Spinal cord (tissue), 10 donors: ENCODE measurements at places on chromosomes 7 and 10. TPM values are rescaled to one million over a fixed set of nuclear protein-coding genes. Genes with fewer than 3 reads are reported as not detected.

GRCh38 chr7:35430547-35431153, 176.8 kb upstream of the TBX20 start:
- DNase-seq = no peak
- no peak overlapping the region for H3K4me3 ChIP-seq
- no peak overlapping the region for H3K27ac ChIP-seq
- H3K27me3 ChIP-seq = no peaks in the 10 kb centered on the region
- H3K4me1 ChIP-seq = no peaks in the 10 kb centered on the region

DDX50 gene
- total RNA-seq = 45.1 TPM

PITX3 gene
- total RNA-seq = not detected

ZNF503 gene
- total RNA-seq = 6.4 TPM

DNA sequence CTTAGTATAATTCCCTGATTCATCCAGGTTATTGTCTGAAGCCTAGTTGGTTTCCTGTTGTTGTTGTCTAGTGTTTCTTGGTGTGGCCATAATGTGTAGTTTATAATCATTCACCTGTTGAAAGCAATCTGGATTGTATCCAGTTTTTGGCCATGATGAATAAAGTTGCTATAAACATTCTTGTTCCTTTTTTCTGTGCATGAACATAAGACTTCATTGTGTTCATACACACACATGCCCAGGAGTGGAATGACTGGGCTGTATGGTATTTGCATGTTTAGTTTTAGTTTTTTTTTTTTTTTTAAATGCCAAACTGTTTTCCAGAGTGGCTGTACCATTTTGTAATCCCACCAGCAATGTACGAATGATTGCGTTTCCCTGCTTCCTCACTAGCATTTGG, 349.8 kb downstream of the SDK1 start:
- no peak for DNase-seq
- no peaks in the 10 kb centered on the region for H3K36me3 ChIP-seq
- H3K27me3 ChIP-seq = no peaks in the 10 kb centered on the region
- H3K4me3 ChIP-seq = no peak overlapping the region
- H3K4me1 ChIP-seq = no peaks in the 10 kb centered on the region

GRCh38 chr7:38127216-38128207, 50.5 kb upstream of the STARD3NL start:
- H3K4me3 ChIP-seq = no peak overlapping the region
- no peaks in the 10 kb centered on the region for H3K4me1 ChIP-seq
- H3K27ac ChIP-seq = no peak overlapping the region
- no peaks in the 10 kb centered on the region for H3K36me3 ChIP-seq
- no peak for DNase-seq

DNA sequence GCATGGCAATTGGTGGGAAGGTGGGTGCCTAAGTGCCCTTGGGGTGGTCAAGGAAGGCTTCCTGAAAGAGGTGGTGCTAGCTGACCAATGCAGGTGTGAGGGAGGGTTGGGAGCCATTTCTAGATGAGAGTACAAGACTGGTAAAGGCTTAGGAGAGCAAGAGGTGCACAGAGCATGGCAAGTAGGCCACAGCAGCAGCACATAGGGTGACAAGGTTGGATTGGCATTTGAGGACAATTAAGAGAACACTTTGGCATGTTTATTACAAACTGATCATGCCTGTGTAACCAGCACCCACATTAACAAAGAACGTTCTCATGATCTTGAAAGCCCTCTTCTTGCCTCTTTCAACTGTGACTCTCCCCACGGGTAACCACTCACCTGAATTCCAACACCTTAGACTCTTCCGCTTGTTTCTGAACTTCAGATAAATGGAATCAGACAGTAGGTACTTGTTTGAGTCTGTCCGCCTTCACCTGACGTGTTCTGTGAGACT, 107.6 kb downstream of the MYL10 start:
- no peak for DNase-seq
- H3K27me3 ChIP-seq = no peaks in the 10 kb centered on the region
- H3K4me3 ChIP-seq = no peak overlapping the region
- H3K4me1 ChIP-seq = peaks cover 5% of the 10 kb centered on the region
- no peaks in the 10 kb centered on the region for H3K36me3 ChIP-seq

DNA sequence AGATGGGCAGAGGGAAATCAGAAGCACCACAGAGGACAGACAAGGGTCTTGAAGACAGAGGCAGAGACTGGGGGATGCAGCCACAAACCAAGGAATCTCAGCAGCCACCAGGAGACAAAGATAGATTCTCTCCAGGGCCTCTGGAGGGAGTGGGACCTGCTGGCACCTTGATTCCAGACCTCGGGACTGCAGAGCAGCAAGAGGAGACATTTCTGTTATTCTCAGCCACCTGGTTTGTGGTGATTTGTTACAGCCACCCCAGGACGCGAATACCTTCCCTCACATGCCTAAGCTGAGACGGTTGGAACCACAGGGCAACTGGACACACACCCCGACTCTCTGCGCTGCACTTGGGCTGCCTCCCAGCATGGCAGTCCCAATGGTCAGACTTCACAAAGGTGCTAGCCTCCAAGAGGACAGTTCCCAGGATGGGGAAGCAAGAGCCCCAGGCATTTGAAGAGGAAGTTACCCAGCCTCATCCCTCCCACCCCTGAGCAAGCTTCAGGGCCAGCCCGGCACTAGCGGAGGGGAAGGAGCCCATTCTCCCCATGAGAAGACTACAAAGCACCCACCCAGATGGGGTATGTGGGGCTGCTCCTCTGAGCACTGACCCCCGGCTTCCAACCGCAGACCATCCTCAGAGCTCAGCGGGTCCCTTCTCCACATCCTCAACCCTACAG, 104.6 kb upstream of the INSIG1 start:
- H3K36me3 ChIP-seq = no peaks in the 10 kb centered on the region
- H3K27ac ChIP-seq = no peak overlapping the region

DNA sequence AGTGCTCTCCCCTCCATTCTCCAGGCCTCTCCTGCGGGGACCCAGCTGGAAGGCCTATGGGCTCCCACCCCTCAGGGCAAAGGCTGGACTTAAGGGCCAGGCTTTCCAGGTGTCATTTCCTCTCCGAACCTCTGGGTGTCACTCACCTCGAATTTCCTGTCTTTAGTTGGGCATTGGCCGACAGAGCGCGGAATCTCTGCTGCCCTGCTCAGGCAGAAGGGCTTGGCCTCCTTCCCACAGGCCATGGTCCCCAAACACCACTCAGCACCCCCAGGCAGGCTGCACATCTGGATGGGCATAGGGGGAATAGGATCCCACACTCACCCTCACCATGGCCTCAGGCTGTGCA, 212.9 kb downstream of the CCSER2 start:
- H3K4me1 ChIP-seq = peaks cover 19% of the 10 kb centered on the region
- peaks cover 2% of the 10 kb centered on the region for H3K27me3 ChIP-seq
- no peak overlapping the region for H3K4me3 ChIP-seq
- no peak for DNase-seq

GRCh38 chr10:103540722-103541121, 47.2 kb downstream of the NEURL1 start:
- no peaks in the 10 kb centered on the region for H3K27me3 ChIP-seq
- H3K36me3 ChIP-seq = no peaks in the 10 kb centered on the region
- DNase-seq = no peak
- H3K4me3 ChIP-seq = no peak overlapping the region
- H3K27ac ChIP-seq = no peak overlapping the region

- H3K27me3 ChIP-seq = no peaks in the 10 kb centered on the region
- no peak for DNase-seq
- H3K27ac ChIP-seq = no peak overlapping the region
- peaks cover 55% of the 10 kb centered on the region for H3K4me1 ChIP-seq
Observed at GRCh38 chr10:79387466-79387973, 40.3 kb downstream of the PPIF start.

GRCh38 chr7:106793015-106793975, 71.8 kb upstream of the PIK3CG start:
- no peaks in the 10 kb centered on the region for H3K4me1 ChIP-seq
- no peaks in the 10 kb centered on the region for H3K36me3 ChIP-seq
- peak; percentile 49 for DNase-seq
- H3K27ac ChIP-seq = no peak overlapping the region

- peak overlapping the region; percentile 82 for H3K27ac ChIP-seq
- H3K4me3 ChIP-seq = no peak overlapping the region
- no peaks in the 10 kb centered on the region for H3K36me3 ChIP-seq
- DNase-seq = no peak
- H3K4me1 ChIP-seq = peaks cover 10% of the 10 kb centered on the region
Observed at GRCh38 chr10:99983280-99983988, 26.3 kb downstream of the DNMBP start.

- no peaks in the 10 kb centered on the region for H3K36me3 ChIP-seq
- no peak for DNase-seq
- H3K27ac ChIP-seq = no peak overlapping the region
- H3K4me3 ChIP-seq = no peak overlapping the region
Observed at GRCh38 chr7:106312906-106313305, 28.1 kb upstream of the NAMPT start.

DNA sequence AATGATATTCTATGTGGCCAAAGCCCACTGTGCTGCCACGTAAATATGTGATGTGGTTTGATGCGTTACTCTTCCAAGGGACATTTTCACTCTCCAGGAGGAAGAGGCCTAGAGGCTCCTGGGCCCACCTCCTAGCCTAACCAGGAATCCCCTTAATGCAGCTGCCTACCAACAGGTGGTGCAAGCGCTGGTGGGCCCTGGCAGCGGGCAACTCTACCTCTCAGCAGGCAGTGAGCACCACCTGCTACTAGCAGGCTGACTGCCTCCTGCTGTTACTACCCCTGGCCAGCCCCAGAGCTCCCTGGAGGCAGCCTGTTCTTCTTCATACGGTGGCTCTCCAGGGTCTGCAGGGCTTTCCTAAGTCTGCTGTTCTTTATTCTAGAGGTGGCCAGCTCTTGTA, 62.8 kb downstream of the CDH23 start:
- no peaks in the 10 kb centered on the region for H3K27me3 ChIP-seq
- peaks cover 23% of the 10 kb centered on the region for H3K4me1 ChIP-seq
- H3K27ac ChIP-seq = no peak overlapping the region
- H3K36me3 ChIP-seq = no peaks in the 10 kb centered on the region
- H3K4me3 ChIP-seq = no peak overlapping the region

DNA sequence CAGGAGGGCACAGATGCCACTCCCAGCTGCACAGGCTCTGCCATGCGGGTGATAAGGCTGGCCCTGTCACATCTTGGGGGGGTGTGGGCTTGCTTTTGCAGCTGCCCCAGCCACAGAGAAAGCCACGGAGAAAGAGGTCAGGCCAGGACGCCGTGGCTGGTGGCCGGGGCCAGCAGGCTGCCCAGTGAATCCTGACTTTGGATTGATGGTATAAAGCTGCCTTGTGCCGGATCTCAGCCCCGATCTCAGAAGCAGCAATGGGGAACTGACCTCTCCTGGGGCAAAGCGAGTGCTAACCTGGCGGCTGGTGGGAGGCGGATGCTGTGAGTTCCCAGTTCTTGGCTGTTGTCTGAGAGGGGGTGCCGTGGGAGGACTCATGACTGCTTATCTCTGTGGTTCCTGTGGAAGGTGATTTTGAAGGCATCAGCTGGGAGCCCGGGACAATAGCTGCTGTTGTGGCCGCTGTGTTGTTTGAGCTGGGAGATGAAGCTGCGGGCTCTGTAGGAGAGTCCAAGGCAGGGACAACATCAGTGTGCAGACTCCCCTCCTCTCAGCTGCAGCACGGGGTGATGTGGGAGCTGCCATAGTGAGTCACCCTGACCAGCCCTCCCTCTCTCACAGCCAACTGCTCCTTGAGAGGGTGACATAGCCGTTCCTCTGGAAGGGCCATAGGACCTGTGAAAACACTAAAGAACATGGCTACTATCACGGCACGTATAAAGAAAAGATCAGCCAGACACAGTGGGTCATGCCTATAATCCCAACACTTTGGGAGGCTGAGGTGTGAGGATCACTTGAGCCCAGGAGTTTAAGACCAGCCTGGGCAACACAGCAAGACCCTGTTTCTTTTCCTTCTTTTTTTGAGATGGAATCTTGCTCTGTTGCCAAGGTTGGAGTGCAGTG, 17.0 kb downstream of the IL15RA start:
- no peaks in the 10 kb centered on the region for H3K27me3 ChIP-seq
- no peaks in the 10 kb centered on the region for H3K36me3 ChIP-seq
- DNase-seq = no peak
- no peak overlapping the region for H3K4me3 ChIP-seq
- no peaks in the 10 kb centered on the region for H3K4me1 ChIP-seq
- H3K27ac ChIP-seq = no peak overlapping the region

SKIDA1 gene
- 6.1 TPM for total RNA-seq
